ENCODE measurements at places on chromosomes 6 and 20. TPM values are rescaled to one million over a fixed set of nuclear protein-coding genes. Genes with fewer than 3 reads are reported as not detected.

GPX5 gene
- not detected for polyA plus RNA-seq

MYB gene
- 1.3 TPM for polyA plus RNA-seq

HCRTR2 gene
- polyA plus RNA-seq = not detected

KIAA0408 gene
- 15.4 TPM for polyA plus RNA-seq

KCNK16 gene
- polyA plus RNA-seq = not detected

OR5V1 gene
- polyA plus RNA-seq = not detected

GRCh38 chr20:55116598-55116997 lies 641.2 kb downstream of the DOK5 start:
- DNase-seq = no peak

- no peak for DNase-seq
Observed at GRCh38 chr20:53409447-53409717, 184.3 kb downstream of the ZNF217 start.

- DNase-seq = peak; percentile 15
Observed at GRCh38 chr6:20056350-20056992, 155.8 kb downstream of the MBOAT1 start.

- DNase-seq = no peak
Observed at GRCh38 chr20:37977338-37977737, 55.9 kb downstream of the TTI1 start.

- no peak for DNase-seq
Observed at GRCh38 chr6:93341900-93342613, 77.3 kb downstream of the EPHA7 start.

GRCh38 chr20:39294137-39294725 lies 332.1 kb downstream of the DHX35 start:
- DNase-seq = no peak

DNA sequence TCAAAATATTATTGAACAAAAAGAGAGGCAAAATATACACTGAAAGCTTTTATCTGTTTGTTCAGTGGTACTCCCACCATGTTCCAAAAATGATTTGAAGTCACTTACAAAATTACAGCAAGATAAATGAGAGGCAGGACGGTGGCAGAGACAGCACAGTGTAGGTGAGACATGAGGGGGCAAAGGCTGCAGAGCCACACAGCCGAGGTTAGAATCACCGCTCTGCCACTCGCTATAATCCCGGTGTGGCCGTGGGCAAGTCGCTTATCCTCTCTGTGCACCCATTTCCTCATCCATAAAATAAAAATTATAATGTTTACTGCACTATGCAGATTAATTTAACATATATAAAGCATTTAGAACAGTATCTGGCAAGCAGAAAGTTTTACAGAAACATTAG lies 140.1 kb upstream of the BEND6 start:
- no peak for DNase-seq

- DNase-seq = no peak
Observed at GRCh38 chr6:36641543-36641942, 37.0 kb upstream of the CDKN1A start.

- no peak for DNase-seq
Observed at GRCh38 chr6:83443516-83443915, 12.7 kb upstream of the ME1 start.

GRCh38 chr6:24378473-24379097 lies 20.7 kb upstream of the DCDC2 start:
- no peak for DNase-seq

GRCh38 chr6:81734500-81735150 lies 17.9 kb downstream of the TENT5A start:
- no peak for DNase-seq

- no peak for DNase-seq
Observed at GRCh38 chr20:62699741-62700140, 8.9 kb upstream of the NTSR1 start.

DNA sequence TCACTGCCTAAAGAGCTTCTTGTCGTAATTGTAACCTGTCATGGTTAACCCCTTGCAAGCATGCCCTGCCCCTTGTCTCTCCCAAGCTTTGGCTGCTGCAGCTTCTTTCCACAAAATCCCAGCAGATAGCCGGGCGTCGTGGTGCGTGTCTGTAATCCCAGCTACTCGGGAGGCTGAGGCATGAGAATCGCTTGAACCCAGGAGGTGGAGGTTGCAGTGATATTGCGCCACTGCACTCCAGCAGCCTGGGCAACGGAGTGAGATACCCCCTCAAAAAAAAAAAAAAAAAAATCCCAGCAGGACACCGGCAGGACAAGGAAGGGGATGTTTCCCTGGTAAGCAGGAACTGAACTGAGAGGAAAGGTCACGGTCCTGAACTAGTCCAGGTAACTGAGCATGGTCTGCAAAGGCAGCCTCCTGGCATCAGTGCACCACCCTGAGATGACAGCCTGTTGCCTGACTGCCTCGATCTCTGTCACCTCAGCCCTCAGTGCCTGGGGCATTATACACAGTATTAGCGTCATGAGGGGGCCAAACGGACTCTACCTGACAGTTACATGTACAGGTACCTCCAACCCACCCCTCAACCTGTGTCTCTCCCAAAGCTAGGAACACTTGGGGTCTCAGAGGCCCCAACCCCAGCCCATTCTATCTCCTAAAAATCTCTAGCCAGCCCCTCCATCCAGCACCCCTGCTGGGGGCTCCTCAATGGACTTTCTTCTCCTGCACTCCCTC lies 1.8 kb downstream of the LZTS3 start:
- DNase-seq = no peak

- no peak for DNase-seq
Observed at GRCh38 chr6:149190224-149190831, 127.2 kb upstream of the TAB2 start.

GRCh38 chr6:96391776-96392360 lies 129.7 kb upstream of the UFL1 start:
- peak; percentile 36 for DNase-seq

GRCh38 chr6:151009576-151009975 lies 144.1 kb downstream of the MTHFD1L start:
- no peak for DNase-seq
